Thymus (tissue), 14 donors: ENCODE measurements at places on chromosomes 6 and 20. TPM values are rescaled to one million over a fixed set of nuclear protein-coding genes. Genes with fewer than 3 reads are reported as not detected.

DNA sequence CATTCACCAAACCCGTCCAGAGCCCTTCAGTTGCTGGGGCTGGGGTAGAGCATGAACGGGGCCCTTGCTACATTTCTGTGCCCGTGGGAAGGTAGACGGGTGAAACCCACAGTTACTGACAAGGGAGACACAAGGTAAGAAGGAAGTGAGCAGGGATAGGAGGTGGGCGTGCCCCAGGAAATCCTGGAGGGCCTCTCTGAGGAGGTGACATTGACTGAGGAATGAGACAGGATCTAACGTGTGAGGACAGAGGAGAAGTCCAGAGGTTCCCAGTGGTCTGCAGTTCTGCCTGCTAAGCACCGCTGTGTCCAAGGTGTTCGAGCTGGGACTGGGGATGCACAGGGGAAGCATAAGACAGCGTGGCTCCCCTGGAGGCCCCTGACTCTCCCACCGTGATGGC lies 378.8 kb downstream of the CDH4 start:
- H3K27ac ChIP-seq = no peak overlapping the region
- no peaks in the 10 kb centered on the region for H3K27me3 ChIP-seq
- H3K4me1 ChIP-seq = no peaks in the 10 kb centered on the region
- H3K36me3 ChIP-seq = no peaks in the 10 kb centered on the region
- DNase-seq = no peak

The CRISP2 gene
- 0.05 TPM for total RNA-seq

The SUMO4 gene
- 1.2 TPM for total RNA-seq

DNA sequence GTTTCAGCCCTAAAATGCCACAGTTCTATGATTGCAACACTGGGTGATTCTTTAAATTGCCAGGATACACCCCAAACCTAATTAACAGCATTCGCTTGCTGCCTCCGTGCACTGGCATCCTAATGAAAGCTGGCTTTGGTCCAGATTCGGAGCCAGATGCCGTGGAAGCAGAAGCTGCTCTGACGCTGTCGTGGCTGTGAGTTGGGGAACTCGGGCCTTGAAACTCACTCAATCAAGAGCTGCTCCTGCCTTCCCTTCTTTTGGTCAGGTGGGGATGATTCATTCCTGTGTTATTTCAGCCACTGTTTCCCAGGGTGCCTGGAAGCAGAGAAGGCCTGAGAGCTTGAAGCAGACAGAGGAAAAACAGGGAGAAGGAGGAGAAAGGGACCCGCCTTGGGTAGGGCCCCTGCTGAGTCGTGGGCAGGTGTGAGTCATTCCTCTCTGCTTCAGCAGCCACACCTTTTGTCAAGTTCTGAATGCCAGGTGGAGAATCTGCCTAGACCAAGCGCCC lies 36.2 kb upstream of the DSP start:
- DNase-seq = no peak
- no peak overlapping the region for H3K4me3 ChIP-seq
- no peaks in the 10 kb centered on the region for H3K27me3 ChIP-seq
- H3K4me1 ChIP-seq = no peaks in the 10 kb centered on the region
- no peaks in the 10 kb centered on the region for H3K36me3 ChIP-seq
